ENCODE measurements at places on chromosomes 16 and 17.

DNA sequence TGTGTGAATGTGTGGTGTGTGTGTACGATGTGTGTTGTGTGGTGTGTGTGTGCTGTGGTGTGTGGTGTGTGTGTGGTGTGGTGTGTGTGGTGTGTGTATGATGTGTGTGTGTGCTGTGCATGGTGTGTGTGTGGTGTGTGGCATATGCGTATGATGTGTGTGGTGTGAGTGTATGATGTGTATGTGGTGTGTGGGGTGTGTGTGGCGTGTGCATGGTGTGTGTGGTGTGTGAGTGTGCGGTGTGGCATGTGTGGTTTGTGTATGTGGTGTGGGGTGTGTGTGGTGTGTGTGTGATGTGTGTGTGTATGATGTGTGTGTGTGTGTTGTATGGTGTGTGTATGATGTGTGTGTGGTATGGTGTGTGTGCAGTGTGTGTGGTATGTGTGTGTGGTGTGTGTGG is 50.5 kb upstream of the MPHOSPH6 start:
- DNase-seq, result no peak

GRCh38 chr17:61878984-61879612 is 15.8 kb upstream of the BRIP1 start:
- no peak for DNase-seq

DNA sequence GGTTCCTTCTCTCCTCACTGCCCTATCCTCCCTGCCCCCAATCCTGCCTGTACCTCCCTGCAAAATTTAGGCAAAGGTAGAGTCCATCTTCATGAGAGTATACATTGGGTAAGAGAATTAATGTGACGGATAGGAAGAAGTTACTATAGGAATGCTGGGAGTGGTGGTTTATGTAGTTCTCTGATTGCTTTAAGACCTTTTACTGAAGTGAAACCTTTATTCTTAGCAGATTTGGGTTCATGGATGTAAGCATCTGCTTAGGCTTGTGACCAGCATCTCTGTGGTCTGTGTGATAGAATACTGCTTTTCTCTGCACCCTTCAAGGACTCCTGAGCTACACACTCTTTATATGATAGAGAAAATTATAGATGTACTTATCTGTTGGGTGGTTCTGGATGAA is 127.3 kb downstream of the PRKCA start:
- no peak for DNase-seq

GRCh38 chr16:14324581-14324980 is 253.5 kb downstream of the MRTFB start:
- DNase-seq, result no peak

DNA sequence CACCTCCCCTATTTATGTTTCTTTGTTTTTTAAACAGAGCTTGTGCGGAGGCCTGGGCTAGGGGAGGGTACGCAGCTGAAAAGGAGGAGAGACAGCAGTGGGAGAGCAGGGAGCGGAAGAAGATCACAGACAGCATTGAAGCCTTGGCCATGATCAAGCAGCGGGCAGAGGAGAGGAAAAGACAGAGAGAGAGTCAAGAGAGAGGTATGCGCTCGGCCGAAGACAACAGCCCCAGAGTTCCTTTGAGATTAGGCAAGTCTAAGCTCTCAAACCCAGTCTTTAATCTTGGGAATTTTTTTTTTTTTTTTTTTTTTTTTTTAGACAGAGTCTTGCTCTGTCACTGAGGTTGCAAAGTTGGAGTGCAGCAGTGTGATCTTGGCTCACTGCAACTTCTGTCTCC is 20.6 kb downstream of the DNAAF1 start:
- no peak for DNase-seq

DNA sequence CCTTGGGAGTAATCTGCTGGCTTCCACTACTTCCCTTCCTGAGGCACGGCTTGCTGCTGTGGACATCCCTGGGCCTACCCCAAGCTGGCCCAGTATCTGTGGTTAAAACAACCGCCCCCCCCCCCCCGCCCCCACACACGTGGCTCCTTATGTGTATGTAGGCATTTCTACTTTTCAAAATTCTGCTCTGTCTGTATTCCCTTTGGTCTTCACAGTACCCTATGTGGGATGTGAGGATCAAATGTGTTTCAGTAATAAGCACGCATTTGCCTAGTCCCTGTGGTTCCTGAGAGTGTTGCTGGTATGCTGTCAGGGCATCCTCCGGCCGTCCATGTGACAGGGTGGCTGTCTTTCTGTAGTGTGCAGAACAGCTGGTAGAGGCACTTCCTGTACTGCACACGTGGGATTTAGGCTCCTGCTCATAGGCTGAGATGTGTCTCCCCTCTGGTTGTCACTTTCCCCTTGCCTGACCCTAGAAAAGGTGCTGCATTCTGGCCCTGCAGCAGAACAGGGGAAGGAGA is 2.2 kb downstream of the NT5M start:
- peak; percentile 76 for DNase-seq

- no peak for DNase-seq
Measured at GRCh38 chr16:88793251-88793954, 8.4 kb upstream of the PIEZO1 start.

DNA sequence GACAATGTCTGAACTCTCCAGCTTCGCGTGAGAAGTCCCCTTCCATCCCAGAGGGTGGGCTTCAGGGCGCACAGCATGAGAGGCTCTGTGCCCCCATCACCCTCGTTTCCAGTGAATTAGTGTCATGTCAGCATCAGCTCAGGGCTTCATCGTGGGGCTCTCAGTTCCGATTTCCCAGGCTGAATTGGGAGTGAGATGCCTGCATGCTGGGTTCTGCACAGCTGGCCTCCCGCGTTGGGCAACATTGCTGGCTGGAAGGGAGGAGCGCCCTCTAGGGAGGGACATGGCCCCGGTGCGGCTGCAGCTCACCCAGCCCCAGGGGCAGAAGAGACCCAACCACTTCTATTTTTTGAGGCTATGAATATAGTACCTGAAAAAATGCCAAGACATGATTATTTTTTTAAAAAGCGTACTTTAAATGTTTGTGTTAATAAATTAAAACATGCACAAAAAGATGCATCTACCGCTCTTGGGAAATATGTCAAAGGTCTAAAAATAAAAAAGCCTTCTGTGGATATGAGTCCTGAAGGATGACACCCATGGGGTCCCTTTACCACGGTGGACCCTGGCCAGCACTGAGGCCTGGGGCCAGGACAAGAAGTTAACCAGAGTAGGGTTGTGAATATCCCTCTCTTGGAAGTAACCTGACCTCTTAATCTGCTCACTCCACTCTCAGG is 10.5 kb upstream of the ITGAD start:
- DNase-seq, result peak; percentile 71

GRCh38 chr16:3026003-3026378 is 2.2 kb downstream of the THOC6 start:
- no peak for DNase-seq

DNA sequence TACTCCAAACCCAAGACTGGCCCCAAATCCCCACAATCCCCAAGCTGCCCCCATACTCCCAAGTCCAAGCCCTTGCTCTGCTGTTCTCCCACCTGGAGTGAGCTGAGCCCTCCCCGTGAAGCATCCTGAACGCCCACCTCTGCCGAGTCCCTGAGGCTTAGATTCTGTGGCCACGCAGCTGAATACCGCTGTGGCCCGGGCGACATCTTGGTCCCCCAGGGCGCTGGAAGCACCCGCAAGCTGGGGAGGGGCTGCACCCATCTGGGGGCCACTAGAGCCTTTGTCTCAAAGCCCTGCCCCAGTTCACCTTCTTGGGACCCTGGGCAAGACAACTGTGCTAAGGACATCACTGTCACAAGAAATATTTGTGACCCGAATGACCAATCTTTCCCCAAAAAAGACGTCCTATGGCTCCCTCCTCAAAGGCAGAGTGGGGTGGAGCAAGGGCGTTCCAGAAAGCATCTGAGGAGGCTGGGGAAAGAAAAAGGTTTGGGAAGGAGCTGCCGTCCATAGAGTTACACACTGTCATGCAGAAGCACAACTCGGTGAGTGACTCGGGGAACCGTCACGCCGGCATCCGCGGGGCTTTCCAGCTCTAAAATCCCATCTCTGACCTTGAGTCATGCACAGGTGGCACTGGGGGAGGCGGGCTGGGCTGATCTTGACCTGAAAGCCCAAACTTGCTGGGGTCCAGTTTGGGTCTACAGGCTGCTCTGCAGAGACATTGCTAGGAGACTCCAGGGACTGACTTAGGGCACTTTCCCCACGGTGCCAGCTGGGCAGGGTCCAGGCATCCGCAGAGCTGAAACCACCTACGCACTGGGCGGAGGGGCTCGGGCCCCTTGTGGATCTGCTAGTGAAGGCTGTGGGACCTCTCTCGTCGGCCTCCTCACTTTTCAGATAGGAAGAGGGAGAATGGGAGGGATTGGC is 6.6 kb downstream of the PTX4 start:
- no peak for DNase-seq

GRCh38 chr17:12134101-12134500 is 113.4 kb downstream of the MAP2K4 start:
- no peak for DNase-seq

- DNase-seq, result no peak
Measured at GRCh38 chr16:4226251-4227039, 15.4 kb downstream of the SRL start.

DNA sequence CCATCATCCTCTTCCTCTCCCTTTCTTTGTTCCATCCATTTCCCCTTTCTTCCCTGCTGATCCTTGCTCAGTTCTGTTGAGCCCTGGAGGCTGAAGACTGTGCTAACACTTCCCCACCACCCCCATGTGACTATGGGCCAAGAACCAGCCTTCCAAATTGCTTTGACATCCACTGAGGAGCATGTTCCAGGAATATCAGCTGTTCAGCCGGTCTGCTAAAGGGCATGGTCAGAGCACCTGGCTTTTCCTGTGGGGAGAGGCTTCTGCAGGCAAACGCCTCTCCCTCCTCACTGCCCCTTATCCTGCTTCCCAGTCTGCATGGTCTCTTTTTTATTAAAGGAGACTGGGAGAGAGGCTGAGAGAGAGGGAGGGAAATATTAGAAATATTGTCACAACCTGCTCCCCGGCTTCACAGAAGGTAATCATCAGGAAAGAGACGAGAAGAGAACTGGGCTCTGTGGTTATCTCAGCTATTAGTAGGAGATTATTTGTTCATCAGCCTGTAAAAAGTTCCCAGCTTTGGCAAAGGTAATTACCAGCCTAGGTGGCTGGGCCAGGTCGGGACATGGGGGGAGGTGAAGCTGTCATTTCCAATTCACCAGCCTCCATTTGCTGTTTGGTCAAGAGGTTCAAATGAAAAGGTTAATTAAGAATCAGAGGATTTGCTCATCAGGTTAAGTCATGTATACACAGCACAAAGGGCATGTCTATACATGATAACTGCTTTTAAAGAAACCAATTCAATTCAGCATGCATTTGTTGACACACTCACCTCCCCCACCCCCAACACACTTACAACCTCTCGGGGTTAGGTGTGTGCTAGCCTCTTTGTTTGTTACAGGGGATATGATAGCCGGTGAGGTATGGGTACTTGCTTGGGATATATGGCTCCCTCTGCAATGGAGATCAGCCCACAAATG is 83.7 kb upstream of the CRHR1 start:
- no peak for DNase-seq

DNA sequence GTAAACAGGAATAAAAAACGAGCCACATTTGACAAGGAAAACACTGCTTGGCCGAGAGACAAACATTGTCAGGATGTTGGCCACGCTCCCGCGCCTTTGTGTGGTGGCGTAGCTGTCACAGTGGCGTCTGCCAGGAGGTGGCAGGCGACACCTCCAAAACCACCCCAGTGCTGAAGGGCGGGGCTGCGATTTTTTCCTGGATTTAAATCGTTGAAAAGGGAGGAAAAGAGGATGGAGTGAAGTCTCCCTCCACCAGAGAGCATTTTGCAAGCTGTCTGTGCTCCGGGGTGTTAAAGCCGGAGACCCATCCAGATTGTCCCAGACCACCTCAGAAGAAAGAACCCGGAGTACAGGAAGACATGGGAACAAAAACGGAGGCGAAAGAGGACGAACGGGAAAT is 12.7 kb downstream of the MRM3 start:
- peak; percentile 52 for DNase-seq

DNA sequence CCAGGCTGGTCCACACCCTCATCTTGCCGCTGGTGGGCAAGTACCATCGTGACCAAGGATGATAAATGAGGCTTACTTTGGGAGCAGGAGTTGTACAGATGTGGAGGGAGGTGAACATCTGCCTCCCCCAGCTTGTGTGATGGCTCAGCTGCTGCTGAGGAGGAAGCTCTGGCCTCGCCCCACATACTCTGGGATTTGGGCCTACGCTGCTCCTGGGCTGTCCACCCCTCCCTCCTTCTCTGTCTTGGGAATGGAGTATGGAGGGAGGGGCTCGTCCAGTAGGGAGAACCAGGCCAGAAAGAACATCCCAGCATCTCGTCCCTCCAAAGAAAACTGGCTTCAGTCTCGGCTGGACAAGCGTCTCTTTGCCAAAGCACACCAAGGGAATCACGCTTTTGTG is 134.8 kb upstream of the CDC42EP4 start:
- no peak for DNase-seq

DNA sequence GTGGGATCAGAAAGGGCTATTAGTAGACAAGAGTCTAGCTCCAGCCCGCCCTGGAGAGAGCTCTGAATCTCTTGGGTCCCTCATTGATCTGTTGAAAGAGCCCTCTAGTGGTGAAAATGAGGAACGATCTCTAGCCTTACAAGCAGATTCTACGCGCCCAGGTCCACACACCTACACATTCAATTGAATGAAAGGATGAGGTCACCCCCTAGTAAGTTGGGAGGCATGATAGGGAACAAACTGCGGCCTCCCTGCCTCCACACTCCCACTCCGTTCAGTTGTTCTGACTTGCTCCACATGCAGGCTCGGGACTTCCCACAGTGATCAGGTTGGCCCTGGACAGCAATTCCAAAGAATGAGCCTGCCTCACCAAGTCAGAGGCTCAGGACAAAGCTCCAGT is 2.9 kb upstream of the CACNG3 start:
- DNase-seq, result peak; percentile 45

DNA sequence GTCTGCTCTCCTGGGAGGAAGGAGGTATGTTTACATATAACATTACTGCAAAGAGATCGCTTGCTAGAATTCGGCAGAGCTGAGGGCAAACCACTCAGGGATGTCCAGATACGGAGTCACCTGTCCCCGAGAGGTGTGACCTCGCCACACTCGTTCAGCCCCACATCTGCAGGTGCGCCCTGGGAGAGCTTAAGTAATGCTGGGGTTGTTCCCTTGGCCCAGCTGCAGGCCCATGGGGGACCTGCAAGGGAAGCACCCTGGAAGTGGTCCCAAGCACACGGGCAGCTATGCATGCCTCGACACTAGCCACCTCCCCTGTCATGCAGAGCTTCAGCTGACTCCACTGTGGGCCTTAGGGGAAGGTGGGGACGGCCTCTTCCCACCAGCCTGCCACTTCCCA is 22.2 kb downstream of the USP22 start:
- DNase-seq, result no peak

DNA sequence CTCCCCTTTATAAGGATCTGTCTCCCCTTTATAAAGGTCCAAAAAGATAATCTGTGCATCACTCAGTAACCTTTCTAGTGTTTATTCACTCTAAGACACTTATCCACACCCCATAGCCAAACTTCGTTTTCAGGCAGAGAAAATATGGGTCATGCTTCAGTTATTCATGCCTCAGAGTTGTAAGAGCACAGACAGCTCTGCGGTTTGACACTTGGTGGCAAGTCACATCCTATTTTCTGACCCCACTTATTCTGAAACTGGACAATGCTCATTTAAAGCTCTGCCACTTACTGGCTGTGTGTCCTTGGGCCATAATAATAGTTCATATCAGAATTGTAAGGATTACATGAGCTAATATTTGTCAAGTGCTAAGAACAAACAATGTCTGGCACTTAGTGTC is 2.0 kb upstream of the KRTAP2-1 start:
- no peak for DNase-seq

Measured in activated CD4-positive, alpha-beta T cell treated with anti-CD3 and anti-CD28 coated beads, Interleukin-2, amount 10 ng/mL, durations not matched to agents 7 days and 5 days (primary cell).